ENCODE measurements at places on chromosomes 5 and 9. TPM values are rescaled to one million over a fixed set of nuclear protein-coding genes. Genes with fewer than 3 reads are reported as not detected.

The TMEM267 gene
- total RNA-seq, result 8.5 TPM

The ELAVL2 gene
- not detected for total RNA-seq

The SAXO1 gene
- total RNA-seq, result not detected

The FTMT gene
- not detected for total RNA-seq

The TRPM6 gene
- total RNA-seq, result 0.17 TPM

The ANKDD1B gene
- not detected for total RNA-seq

The ZNF608 gene
- total RNA-seq, result 17.2 TPM

The EDIL3 gene
- total RNA-seq, result 11.7 TPM

The MAP1B gene
- total RNA-seq, result 1,477 TPM

The FOXD4L3 gene
- not detected for total RNA-seq

The FOCAD gene
- total RNA-seq, result 27.9 TPM

The PCDHGA1 gene
- total RNA-seq, result 0.34 TPM

The C5orf58 gene
- total RNA-seq, result 0.68 TPM

The PITX1 gene
- not detected for total RNA-seq

The UNC5A gene
- total RNA-seq, result not detected

The WHRN gene
- total RNA-seq, result 0.82 TPM

The RLN1 gene
- not detected for total RNA-seq

The TUSC1 gene
- 12.1 TPM for total RNA-seq

The FOXD4L6 gene
- not detected for total RNA-seq

The OR2K2 gene
- total RNA-seq, result not detected

The GDA gene
- total RNA-seq, result 0.66 TPM

Measured in subcutaneous adipose tissue (tissue), 4 donors.